ENCODE measurements at places on chromosomes 6 and 20.
A peak's percentile ranks its signal among the peaks of the same experiment; 100 is the strongest.

- no peak for DNase-seq
Measured at GRCh38 chr20:34211591-34211990, 29.6 kb upstream of the ASIP start.

DNA sequence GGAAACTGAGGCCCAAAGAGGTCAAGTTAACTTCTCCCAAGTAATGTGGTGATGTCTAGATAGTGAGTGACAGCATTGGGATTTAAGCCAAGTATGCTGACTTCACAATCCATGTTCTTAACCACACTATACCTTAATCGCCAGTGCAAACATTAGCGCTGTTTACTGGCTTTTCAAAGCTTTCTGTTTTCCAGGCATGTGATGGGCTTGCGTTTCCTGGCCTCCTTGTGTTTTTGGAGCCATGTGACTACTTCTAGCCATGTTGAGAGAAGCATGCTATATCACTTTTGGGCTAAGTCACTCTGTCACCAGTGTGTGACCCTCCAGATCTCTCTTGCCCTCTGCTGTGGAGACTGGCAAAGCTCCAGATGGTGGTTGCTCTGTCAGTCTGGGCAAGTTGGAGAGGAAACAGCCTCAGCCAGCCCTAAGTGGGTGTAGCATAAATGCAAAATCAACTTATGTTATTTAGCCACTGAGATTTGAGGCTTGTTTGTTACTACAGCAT is 76.9 kb downstream of the ANKRD6 start:
- DNase-seq = no peak

DNA sequence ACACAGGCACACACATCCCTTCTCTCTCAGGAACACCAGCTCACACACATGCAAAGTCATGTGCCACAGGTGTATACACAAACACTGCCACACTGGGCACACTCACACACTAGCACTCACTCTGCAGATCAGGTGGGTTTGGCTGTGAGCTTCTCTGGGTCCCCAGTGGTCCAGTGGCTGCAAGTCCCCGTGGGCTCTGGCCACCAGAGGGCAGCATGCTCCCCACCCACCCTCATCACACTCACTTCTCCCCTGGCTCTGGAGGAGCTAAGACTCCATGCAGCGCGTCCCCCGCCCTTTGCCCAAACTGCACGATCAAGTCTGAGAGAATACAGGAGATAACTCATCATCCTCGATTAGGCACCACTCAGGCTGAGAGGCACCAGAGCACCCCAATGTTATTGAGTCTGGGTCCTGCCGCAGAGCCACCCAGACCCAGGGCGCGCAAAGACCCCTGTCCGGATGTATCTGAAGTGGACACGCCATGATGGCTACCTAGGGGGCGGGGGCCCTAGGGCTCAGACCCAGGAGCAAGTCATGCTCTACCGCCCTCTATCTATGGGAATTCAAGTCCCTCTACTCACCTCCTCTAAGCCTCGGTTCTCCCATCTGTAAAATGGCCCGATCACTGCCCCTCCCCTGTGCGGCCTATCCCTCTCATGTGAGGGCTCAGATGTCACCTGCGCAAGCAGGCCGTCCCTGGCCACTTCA is 90.5 kb downstream of the GRM4 start:
- peak; percentile 84 for DNase-seq

DNA sequence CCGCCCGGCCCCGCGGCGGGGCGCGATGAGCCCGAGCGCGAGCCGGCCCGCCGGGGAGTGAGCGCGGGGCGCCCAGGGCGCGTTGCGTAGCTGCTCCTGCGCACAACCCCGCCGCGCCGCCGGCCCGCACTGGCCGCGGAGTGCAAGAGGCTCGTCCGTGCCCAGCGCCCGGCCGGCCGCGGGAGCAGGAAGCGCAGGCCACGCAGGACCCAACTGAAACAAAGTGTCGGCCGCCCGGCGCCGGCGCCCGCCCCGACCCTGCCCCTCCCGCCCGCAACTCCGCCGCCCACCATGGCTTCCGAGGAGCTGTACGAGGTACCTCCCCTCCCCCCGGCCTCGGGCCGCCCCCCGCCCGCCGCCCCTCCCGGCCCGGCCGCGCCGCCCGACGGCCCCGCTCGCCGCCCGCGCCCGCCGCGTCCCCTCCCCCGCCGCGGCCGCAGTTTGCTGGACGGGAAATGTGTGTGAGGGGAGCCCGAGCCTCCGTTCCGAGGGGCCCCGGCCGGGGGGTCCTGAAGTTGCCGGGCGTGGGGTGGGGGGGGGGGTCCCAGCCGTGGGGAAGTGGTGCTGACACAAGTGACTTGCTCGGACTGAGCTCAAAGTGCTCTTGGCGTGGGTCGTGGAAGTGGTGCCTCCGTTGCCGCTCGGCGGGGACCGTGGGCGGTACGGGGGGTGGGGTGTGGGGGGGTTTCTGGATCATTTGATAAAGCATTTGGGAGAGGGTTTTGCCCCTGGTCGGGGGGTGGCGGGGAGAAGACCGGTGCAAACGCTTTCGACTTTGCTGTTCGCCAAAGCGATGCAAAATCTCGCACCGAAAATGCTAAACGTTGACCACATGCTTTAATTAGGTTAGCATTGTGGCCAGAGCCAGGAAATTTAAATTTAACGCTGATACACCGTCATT is 539 bp downstream of the CDYL start:
- DNase-seq = peak; percentile 68

DNA sequence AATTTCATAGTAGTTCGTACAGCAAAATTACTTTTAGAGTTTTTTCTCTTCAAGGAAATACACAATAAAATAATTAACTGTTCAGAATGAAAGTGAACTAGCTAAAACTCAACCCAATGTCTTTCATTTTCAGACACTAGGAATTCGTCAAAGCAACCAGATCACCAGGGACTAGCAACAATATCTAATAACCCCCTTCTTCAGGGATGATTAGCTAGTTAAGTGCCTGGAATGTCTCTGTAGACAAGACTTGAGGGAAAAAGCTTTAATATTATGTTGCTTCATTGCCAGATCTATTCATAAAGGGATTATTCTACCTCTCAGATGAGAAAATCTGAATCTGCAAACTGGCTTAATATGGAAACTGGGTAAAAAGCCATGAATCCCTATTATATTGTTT is 41.8 kb upstream of the OR14J1 start:
- no peak for DNase-seq

DNA sequence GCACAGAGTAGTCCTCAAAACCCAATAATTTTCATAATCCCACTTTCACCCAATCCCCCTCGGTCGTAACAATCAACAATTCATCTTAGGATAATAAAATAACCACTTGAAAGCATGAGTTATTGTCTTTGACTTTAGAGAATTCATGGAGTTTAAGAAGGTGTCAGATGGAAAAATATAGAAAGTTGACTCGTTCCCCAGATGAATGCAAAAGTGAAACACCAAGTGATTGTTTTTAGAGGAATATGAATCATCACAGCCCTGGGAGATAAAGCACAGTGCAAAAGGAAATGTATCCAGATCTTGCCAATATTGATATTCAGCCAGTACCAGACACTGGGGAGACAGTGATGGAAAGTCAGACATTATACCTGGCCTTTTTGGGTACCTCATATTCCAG is 860.5 kb downstream of the DHX35 start:
- no peak for DNase-seq

DNA sequence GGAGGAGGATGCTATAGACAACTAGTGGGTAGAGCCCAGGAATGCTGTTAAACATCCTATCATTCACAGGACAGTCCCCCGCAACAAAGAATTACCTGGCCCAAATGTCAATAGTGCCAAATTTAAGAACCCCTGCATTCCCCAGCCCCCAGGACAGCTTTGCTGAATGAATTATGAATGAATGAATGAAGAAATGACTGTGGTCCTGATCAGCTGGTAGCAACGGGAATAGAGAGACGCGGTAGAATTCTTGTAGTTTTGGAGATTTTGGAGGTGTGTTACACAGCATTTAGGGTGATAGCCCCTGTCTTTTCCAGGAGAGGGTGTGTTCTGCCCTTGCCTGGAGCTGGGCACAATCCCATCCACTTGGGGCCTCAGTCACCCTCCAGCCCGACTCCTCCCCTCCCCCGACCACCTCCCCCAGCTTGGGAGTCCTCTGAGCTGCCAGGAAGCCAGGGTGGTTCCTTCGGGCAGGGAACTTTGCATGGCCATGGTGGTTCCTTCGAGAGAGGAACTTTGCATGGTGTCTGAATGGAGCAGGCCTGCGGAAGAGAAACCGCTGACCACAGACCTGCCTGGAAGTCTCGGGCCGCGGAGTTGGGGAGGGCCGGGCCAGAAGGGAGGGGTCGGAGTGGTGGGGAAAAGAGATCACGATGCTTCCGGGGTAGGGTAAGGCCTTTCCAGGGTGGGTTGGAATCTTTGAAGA is 1.0 kb upstream of the HCK start:
- peak; percentile 50 for DNase-seq

DNA sequence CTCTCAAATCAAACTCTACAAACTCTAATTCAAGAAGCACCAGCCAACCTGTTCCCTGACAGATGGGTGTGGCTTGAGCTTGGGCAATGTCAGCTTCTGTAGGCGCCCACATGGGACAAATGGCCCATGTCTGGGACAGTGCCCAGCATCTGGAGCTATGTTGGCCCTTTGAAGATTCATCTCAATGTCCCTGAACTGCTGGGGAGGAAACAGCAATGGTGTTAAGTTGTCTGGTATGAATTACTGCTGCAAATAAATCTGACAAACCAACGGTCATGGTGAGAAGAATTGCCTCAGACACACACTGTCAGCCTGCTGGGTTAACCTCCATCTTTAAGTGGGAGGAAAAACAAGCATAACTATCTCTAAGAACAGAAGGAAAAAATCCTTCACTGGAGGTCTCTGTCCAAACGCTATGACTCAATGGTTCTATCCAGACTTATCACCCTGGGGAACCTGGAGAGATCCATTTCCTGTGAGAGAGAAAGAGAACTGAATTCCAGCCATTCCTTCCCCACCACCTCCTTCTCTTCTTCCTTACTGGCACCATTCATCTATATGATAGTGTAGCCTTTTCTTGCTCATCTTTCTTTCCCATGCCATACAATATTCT is 274.9 kb downstream of the CDH26 start:
- no peak for DNase-seq

DNA sequence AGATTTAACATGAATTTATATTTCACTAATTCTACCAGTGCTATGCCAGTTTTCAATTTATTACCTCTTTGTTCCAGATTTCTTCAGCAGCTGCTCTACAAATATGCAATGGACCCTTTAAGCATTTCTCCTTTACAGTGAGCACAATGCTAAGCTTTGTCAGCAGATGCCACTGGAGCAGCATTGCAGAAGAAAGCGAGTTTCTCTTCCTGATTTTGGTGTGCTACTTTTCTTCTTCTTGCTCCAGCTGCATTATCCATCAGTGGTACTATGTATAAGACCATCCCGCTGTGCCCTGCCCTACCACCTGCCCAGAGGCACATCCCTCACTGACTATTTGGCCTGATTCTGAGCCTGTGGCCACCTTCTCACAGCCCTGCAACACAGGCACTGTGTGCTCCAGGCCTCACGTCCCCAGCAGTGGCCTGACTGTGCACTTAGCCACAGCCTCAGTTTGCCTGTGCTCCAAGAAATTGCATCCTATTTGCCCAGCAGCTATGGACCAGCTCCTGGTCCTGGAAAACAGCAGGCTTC is 84.1 kb downstream of the TNFAIP3 start:
- DNase-seq = no peak

DNA sequence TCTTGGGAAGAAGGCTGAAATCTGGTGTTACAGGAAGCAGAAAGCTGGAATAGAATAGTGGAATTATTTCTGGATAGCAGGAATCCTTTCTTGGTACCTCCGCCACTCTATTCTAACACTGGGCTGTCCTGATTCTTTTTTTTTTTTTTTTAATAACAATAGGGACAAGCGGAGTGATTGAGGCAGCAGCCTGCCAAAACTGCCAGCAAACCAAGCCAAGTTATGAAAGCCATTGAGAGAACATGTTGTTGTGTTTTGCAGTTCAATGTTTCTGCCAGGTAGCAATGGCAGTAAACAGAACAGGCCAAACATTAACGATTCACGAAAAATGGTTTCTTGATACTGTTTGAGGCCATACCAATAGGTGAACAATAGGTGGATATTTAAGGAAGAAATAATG is 47.1 kb downstream of the SLC26A8 start:
- no peak for DNase-seq

GRCh38 chr6:42963855-42964605 is 3.5 kb downstream of the GNMT start:
- peak; percentile 80 for DNase-seq

DNA sequence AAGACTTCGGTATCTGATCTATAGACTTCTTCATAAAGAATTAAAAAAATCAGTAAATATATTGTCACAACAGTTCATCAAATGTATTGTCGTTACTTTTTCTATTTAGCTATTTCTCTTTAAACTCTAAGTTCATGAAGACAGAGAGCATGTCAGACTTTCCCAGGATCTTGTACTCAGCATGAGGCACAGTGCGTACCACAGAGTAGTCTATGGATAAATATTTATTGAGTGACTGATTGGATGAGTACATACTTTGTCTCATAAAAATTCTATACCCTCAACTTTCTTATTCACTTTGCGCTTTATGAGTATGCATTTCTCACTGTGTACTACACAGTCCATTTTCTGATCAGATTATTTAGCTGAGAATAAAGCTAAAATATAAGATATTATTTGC is 1284.4 kb upstream of the ADGRB3 start:
- DNase-seq = no peak

DNA sequence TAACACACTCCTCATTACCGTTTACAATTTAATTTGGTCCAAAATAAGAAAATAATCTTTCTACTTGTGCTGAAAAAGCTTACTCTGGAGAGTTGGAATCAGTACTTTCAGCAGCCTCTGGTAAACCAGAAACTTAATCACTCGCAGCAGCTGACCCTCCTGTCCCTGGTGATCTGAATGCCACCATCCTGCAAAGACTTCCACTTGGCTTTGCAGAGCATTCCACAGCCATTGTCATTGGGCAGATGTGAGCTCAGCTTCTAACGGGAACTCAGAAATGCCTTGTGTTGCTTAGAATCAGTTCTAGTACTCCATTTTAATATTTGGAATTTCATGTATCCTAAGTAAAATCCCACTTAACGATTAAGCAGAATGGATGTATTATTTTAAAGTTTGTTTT is 59.7 kb downstream of the PHACTR1 start:
- DNase-seq = peak; percentile 33

DNA sequence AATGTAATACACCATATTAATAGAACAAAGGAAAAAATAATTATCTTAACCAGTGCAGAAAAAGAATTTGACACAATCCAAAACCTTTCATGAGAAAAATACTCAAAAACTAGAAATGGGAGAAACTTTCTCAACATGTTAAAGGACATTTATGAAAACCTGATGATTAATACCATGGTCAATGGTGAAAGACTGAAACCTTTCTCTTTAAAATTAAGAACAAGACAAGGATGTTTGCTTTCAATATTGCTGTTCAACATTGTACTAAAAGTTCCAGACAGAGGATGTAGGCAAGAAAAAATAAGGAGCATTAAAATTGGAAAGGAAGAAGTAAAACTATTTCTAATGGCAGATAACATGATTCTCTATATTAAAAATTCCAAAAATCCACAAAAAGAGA is 981.3 kb upstream of the FLRT3 start:
- no peak for DNase-seq

DNA sequence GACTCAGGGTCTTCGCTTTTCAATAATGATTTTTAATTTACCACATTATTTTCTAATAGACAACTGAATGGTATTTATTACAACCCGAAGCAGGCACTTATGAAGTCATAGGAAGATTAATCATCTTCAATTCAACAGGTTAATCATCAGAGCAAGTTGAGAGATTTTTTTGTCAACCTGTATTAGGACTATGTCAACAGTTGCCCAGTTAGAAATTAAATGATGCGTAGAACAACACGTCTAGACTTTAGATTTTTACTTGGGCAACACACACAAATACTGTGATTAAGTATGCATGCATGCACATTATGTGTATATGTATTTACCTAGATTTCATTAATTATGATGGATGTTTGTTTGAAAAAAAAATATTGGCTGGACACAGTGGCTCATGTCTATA is 4.3 kb downstream of the ILRUN start:
- no peak for DNase-seq

Data from iPS-NIHi11 (cell line).